Hematopoietic multipotent progenitor cell treated with erythropoietin and hydrocortisone succinate and interleukin-3 and kit ligand, for 6 days (in vitro differentiated cells): ENCODE measurements at places on chromosomes 3 and 15.

- DNase-seq, result no peak
These were observed 722.1 kb upstream of the NR2F2 start for GRCh38 chr15:95608371-95608770.

DNA sequence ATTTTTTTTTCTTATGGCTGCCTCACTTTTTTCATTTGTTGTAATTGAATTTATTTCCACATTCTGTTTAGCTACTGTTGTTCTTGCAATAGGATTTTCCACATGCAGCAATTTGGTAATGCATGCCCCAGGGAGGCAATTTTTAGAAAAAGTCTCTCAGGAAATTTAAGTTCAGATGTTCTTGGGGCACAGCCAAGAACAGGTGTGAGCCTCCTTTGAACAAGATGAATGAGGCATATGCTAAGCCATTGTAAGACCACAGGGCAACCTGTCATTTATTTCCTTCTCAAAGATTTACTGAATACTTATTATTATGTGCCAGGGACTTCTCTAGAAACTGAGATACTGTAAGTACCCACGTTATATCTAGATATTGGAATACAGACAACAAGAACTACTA is 549.5 kb downstream of the DIPK2A start:
- DNase-seq, result no peak

DNA sequence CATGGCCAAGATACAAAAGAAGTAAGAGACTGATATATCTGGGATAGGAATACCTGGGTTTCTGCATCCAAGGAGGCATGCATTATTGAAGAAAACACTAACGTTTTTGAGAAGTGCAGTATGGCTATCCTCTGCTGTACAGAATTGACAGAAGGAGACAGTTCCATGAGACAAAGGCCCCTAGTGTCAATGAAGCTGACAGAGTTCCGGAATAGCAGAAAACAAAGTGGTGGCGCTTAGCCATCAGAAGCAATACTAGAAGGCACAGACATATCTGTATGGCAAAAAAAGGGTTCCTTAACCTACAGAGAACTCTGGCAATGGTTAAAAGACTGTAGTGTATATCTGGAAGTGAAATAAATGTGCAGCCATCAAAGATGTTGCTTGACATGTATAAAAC is 77.8 kb downstream of the VGLL3 start:
- no peak for DNase-seq

- DNase-seq, result no peak
These were observed 28.6 kb downstream of the BMF start for GRCh38 chr15:40080104-40080503.

GRCh38 chr3:63076357-63076756 is 201.1 kb upstream of the CADPS start:
- DNase-seq, result no peak

DNA sequence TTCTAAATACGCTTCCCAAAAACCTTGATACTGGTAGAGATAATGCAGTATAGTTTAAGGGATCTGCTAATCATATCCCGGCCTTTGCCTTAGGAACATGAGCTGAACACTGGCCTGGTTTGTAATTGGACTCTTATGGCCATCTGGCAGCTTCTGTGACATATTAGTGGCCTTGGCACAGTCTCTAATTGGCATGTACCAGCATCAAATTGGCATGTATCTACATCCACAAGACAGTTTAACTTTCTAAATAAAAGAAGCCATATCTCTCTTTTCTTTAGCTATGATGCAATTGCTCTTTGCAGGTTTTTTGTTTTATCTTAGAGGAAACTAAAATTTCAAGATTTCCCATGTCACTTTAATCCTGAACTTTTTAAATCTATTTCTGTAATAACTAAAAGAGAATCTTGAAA is 44.6 kb upstream of the FILIP1L start:
- DNase-seq, result no peak

DNA sequence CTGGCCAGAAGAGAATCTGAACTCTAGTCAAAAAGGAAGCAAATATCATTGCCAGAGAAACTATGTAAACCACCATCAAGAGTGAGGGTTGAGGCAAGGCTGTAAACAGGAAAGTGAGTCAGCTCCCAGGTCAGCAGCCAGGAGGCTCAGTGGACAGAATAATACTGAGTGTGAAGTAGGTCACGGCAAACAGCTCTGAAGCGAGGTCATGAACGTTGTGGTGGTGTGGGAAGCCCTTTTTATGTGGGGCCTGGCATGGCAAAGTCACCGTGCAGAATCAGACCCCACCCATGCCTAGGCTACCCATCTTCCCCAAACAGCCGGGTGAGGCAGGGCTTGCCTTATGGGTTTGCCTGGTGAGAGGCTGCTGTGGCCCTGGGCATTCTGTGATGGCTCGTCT is 43.9 kb downstream of the THBS1 start:
- peak; percentile 11 for DNase-seq

DNA sequence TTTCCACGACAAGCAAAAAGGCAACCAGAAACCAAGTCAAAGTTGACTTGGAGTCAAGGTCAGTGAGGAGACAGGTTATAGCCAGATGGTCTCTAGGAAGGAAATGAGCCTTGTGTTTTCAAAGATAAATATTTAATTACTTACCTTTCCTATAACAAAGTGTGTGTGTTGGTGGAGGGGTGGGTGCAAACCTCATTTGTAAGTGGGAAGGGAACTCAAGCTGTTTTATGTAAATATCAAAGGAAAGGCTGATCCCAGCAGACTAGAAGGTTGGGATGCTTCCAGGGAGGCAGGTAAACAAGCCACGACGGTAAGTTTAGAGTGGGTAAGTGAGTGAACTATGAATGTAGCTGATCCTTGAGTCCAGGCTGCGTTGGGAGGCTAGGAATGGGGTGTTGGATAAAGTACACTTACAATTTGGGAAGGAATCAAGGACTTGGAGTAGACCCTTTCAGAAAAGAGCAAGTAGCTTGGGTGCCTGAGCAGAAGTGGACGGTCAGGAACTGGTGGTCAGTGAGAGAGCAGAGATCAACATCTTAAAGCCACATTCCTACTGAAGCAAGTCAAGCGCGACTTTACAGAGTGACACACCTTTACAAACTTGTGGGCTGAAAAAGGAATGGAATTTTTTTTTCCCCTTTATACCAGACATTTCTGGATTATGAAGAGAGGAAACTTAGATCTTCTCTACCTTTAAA is 82.0 kb upstream of the TBL1XR1 start:
- DNase-seq, result no peak

- no peak for DNase-seq
These were observed 67.2 kb downstream of the UNC13C start for GRCh38 chr15:54045397-54045796.

GRCh38 chr3:40387895-40388254 is 891 bp downstream of the ENTPD3 start:
- DNase-seq, result no peak

DNA sequence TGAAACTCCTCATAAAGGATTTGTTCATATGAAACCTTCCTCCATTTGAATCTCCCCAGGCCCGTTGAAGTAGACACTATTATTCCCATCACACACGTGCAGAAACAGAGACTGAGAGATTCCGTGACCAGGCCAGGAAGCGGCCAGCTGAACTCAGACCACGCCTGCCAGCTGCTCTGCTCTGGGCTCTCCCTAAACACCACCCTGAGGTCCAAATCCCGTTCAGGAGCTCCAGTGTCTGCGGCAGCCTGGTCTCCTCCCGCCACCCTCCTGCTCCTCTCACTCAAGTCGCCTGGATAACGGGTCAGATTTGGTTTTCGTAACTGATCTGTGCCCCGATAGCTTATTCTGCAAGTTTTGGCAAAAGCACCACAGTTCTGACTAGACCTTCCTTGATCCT is 53.6 kb upstream of the SNRPA1 start:
- no peak for DNase-seq
